A673 (cell line): ENCODE measurements at places on chromosomes 6 and 20. TPM values are rescaled to one million over a fixed set of nuclear protein-coding genes. Genes with fewer than 3 reads are reported as not detected.
A peak's percentile ranks its signal among the peaks of the same experiment; 100 is the strongest.

Gene TPBG
- 66.4 and 67.1 TPM in 2 replicates for total RNA-seq

- peak; percentile 61 for DNase-seq
- no peak overlapping the region for H3K4me3 ChIP-seq
- peak overlapping the region; percentile 34 for H3K27ac ChIP-seq
- peaks cover 33% of the 10 kb centered on the region for H3K4me1 ChIP-seq
These were observed 28.3 kb downstream of the RIN2 start for GRCh38 chr20:19786311-19786710.

DNA sequence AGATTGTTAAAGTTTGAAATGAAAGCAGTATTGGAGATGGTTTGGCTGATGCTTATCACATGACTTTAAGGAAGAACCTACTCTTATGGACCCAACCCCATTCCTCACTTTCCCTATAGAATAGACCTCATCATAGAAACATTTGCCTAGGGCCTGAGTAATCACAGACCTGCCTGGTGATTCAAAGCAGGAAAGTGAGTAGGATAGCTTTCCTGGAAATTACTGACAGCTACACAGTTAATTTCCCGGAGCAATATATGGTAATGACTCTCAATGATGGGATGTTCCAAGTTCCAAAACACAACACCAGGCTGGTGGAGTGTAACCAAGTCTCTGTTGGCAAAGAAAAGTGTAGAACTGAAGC, 233.8 kb downstream of the SIM1 start:
- no peaks in the 10 kb centered on the region for H3K36me3 ChIP-seq
- DNase-seq, result no peak
- no peaks in the 10 kb centered on the region for H3K27me3 ChIP-seq
- no peak overlapping the region for H3K4me3 ChIP-seq

DNA sequence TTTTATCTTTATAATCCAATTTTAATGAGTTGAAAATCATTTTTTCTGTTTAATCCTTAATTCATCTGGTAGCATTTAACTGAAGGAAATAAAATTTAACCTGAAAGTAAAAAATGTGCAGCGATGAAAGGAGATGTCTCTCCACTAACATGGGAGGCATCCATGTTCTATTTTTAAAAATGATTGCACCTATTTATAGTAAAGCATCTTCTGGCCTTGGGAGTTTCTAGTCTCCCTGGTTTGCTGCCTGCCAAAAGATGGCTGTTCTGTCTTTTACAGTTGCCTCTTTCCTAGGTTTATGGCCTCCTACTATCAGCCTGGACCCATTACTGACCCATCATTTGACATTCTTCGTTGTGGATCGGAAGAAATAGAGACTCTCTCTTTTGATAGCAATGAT, 143.0 kb downstream of the B3GAT2 start:
- H3K4me1 ChIP-seq, result no peaks in the 10 kb centered on the region
- no peak overlapping the region for H3K4me3 ChIP-seq
- H3K36me3 ChIP-seq, result no peaks in the 10 kb centered on the region
- no peak overlapping the region for H3K27ac ChIP-seq
- H3K27me3 ChIP-seq, result no peaks in the 10 kb centered on the region

DNA sequence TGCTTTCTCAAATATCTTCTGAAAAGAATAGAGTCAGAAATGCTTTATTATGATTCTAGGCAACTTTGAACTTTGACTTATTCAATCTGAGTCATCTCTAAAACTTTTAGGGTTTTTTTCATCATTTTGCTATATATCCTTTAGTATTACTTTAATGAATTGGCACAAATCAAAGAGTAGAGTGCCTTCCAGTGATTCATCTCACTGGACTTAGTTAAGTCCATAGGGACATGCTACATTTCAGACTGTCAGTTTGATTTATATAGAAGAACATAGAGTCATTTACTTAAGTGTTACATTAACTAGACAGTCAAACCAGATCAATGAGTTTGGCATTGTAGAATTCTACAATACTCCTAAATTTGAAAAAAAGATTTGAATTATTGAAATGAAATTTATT, 1235.7 kb upstream of the MAP3K7 start:
- H3K4me3 ChIP-seq, result no peak overlapping the region
- no peaks in the 10 kb centered on the region for H3K4me1 ChIP-seq
- H3K36me3 ChIP-seq, result no peaks in the 10 kb centered on the region
- H3K27ac ChIP-seq, result no peak overlapping the region
- DNase-seq, result peak; percentile 7

Gene TSPO2
- not detected in 2 replicates for total RNA-seq
